ENCODE measurements at places on chromosomes 12 and 14.

- DNase-seq, result no peak
Observed at GRCh38 chr12:574475-575128, 88.6 kb downstream of the NINJ2 start.

GRCh38 chr12:95303476-95303875 is 85.9 kb downstream of the VEZT start:
- no peak for DNase-seq

GRCh38 chr12:114691763-114692185 is 7.8 kb upstream of the TBX3 start:
- no peak for DNase-seq

DNA sequence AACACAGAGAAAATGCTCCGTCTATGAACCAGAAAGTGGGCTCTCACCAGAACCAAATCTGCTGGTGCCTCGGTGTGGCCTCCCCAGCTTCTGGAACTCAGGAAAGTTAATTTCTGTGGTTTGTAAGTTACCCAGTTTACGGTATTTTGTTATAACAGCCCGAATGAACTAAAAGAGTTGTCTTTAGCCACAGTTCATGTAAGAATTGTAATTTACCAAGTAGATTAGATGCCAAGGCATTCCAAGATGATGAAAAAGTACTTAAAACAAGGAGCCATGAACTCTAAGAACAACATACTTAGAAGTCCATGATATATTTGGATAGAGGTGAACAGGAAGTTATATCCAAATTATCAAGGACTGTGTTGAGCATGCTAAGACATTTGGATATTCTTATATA is 259.9 kb upstream of the GARIN6 start:
- no peak for DNase-seq

All from effector memory CD4-positive, alpha-beta T cell (primary cell).